ENCODE measurements at places on chromosomes 11 and 22.

- DNase-seq: no peak
Observed at GRCh38 chr22:40904101-40904500, 42.2 kb upstream of the DNAJB7 start.

DNA sequence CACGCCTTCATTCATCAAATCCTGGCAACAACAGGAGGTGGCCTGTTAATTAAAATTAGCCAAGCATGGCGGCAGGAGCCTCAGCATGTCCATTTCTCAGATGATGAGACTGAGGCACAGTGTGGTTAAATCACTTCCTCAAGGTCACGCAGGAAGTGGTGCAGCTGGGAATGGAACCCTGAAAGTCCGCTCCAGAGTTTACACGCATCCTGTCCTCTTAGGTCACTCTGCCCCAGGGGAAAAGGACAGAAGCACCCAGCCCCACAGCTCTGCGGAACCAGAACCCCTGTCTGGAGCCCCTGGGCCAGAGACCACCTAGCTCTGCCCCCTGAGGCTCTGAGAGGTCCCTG, 19.6 kb downstream of the RPL3 start:
- no peak for DNase-seq

DNA sequence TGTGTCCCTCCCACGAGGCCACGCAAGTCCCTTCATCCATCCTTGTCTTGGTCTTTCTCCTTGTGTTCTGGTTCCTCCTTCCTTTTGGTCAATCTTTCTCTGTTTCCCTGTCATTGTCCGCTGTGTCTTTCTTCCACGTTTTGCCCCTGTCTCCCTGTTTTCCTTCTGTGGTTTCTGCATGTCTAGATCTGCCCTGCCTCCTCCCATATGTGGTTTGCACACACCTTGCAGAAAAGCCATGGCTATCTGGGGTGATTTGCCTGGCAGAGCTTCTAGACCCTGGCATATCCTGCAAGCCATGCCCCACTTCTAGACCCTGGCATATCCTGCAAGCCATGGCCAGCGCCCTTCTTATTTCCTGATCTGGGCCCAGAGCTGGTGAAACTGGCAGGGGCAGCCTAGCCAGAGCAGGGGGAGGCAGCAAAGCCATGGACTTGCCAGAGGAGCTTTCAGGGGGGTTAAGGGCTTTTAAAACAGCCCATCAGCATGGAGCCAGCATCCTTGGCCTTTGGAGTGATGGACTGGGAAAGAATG, 131.6 kb upstream of the NECTIN1 start:
- no peak for DNase-seq

DNA sequence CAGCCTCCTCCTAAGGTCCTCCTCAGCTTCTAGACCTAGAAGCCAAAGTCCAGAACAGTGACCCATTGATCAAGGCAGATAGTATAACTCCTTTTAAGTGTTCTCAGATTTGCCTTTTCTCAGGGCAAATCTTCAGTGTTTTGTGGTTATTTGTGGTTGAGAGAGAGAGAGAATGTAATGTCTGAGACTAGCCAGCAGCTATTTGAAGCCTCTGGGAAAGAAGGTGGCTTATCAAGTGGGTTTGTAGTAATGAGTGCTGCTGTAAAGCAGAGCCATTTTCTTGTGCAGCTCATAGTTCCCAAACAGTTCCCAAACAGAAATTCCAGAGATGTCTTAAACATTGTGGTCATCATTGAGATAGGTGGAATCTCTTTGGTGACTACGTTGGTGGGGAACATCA, 89.5 kb downstream of the RNF169 start:
- no peak for DNase-seq

DNA sequence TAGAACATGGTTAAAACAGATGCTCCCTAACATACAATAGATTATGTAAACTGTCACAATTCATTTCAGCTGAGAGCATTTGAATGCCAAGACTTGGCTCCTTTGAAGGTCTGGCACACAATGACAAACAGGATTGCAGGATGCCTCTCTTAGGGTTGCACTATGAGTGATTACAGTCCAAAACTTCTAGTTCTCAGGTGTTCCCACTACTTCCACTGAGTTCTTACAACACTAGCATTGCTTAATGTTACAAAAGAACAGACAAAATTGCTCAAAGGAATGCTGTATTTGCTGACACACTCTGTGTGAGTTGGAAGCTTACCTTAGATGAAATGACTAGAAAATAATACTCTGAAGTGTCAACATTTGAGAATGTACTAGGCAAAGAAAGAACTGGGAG, 2413.8 kb upstream of the RAG2 start:
- no peak for DNase-seq

- DNase-seq: no peak
Observed at GRCh38 chr11:59207988-59208451, 4.7 kb downstream of the MPEG1 start.

DNA sequence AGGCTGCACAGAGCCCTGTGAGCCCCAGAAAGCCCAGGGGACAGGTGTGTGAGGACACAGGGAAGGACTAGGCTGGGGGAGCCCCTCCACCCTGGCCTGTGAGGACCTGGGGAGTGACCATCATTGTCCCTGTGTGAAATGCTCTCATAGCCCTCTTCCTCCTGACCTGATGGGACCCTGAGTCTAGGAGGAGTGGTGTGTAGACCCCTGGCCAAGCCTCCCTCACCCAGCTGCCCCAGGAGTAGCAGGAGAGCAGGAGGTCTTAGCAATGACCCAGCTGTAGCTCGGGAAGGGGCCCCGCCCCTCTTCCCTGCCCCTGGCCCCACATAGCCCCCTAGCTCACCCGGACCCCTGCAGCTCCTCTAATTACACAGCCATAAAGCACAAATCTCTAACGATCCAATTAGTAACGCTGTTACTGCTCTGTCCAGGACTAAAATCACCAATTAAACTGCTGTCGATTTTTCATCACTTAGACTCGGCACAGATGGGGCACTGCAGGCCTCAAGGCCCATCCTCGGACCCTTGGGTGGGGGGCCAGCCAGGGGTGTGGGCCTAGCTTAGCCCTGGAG, 6.6 kb upstream of the CABP7 start:
- DNase-seq: no peak

DNA sequence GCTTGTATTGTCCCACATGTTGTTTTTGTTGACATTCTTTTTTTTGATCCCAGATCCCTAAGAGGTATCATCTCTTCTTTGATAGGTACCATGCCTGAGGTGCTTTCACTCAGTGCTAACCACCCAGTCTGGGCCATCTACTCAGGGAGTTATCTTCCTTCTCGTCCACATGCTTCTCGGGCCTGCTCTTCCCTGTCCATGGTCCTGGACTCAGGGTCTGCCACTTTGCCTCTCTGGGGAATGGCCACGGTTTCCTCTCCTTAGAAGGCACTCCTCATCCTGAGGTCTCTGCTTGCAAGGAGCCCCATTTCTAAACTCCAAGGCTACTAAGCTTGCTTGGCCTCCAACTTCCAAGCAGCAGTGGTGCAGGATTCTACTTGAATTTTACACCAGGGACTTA, 227.0 kb upstream of the NCAM1 start:
- no peak for DNase-seq

GRCh38 chr11:21888814-21889213, 304.1 kb upstream of the ANO5 start:
- DNase-seq: no peak

DNA sequence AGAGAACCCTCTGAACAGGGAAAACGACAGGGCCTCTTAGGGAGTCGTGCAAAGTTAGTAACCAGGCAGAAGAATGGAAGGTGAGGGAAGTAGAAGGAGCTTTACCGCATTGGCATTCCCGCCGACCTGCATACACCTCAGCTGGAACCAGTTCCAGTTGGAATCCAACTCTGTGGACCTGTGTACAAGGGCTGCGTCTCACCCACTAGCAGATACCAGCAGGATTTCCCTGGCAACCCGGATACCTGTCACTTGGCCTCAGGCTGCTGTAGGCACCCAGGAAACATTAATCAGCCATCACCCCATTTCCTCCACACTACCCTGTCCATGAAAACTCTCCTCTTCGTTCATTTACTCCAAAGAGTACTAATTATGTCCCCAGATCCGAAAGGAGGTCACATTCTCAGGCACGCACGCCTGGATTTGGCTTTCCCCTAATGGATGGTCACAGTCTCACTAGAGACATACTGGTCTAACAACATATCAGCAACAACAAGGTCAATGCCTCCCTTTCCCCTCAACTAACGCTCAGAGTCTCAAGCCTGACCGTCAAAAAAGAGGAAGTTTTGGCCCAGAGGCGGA, 842 bp downstream of the ARFGAP2 start:
- DNase-seq: no peak

GRCh38 chr11:22703591-22703990, 37.2 kb downstream of the GAS2 start:
- DNase-seq: no peak

- DNase-seq: no peak
Observed at GRCh38 chr11:7830740-7831139, 34.0 kb upstream of the OR5P2 start.

DNA sequence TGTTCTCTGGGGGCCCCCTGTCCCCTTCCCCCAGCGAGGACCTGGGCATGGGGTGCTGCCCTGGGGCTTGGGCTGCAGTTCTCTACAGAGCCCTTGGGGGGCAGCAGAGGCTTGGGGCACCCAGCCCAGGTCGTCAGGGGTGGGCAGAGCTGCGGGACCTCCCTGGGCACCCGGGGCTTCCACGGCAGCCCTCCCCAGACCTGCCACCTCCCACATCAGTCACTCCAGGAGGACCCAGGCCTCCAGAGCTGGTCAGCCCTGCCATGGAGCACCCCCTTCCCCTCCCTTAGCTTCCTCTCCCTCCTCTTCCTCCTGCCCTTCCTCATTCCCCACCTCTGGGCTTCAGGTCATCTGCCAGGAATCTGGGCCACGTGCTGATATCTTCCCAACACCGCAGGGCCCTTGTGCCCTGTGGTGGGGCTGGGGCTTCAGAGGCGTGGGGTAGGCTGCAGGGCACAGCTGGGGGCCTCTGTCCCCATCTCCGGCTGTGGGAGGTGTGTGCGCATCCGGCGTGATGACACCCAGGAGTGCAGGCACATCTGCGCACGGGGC, 5.8 kb downstream of the TSPAN4 start:
- DNase-seq: no peak

DNA sequence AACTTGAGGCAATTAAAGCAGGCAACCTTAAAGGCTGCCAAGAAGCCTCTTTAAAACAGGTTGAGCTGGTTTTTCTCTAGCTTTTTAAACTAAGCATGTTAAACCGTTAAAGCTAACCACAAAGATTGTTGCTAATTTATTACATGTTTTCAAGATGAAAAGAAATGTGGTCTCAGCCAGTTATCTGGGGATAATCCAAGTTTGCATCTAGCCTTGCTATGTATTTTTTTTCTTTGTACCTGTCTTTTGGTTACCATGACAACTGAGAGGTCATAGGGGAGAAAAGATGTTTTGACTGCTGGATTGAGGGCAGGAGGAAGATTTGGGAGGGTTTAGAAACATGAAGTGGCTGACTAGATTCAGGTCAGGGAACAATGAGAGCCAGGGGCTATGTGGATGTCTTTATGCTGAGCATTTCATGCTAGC, 19.2 kb upstream of the PGM2L1 start:
- no peak for DNase-seq

GRCh38 chr11:10197091-10197490, 96.9 kb downstream of the SBF2 start:
- peak; percentile 58 for DNase-seq

- no peak for DNase-seq
Observed at GRCh38 chr22:30755759-30756124, 61.1 kb downstream of the OSBP2 start.

DNA sequence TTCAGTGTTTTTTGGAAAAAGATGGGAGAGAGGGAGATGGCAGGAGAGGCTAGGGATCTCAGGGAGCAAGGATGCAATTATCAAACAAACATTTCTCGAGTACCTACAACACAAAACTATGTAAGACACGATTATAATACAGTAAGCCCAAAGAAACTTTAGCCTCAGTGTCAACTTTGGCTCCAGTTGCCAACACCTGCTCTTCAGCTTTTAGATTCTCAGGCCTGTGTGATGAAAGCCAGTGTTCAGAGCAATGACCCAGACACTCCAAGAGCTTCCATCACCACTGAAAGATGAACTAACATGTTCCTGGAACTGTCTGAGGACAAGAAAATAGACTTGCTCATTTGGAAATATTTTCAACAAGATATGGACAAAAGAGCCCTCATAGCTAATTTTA, 31.4 kb upstream of the CEP295 start:
- no peak for DNase-seq

GRCh38 chr11:12174477-12175143, 64.2 kb downstream of the MICAL2 start:
- DNase-seq: peak; percentile 77

GRCh38 chr11:74020539-74020938, 11.7 kb upstream of the UCP3 start:
- DNase-seq: no peak

- no peak for DNase-seq
Observed at GRCh38 chr11:35436581-35437250, 17.4 kb upstream of the SLC1A2 start.

DNA sequence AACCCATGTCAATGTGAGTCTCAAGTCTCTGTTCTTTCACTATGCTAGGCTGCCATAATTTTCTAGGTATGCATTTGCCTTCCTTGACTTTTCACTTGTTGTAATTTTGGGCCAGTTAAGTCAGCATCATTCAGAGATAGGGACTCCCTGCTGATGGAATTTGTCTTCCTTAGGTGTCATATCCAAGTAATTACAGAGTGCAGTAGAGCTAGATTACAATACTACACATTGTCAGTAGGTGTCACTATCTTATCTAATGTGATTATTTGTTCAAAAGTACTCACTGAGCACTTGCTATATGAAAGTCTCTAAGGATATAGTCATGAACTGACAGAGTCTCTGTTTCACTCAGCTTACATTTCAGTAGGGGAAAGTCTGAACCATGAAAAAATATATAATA, 25.0 kb upstream of the SYN3 start:
- no peak for DNase-seq

DNA sequence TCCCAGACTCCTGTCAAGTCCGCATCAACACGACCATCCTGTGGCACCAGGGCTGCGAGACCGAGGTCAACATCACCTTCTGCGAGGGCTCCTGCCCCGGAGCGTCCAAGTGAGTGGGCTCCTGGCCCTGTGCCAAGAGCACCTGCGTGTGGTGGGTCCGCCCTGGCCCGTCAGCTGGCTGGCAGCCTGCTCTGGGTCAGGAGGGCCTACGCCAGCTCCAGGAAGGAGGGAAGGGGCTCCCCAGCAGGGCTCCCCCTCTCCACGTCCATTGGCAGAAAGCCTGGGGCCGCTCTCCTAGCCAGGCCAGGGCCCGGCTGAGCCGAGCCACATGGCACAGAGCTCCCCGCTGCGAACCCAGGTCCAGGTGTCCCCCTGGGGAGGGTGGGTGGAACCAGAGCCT, 37.8 kb downstream of the MUC5B start:
- no peak for DNase-seq
